ENCODE measurements at places on chromosomes 6 and 20.
A peak's percentile ranks its signal among the peaks of the same experiment; 100 is the strongest.

GRCh38 chr6:161631676-161632194 is 357.9 kb upstream of the AGPAT4 start:
- DNase-seq = peak; percentile 65

DNA sequence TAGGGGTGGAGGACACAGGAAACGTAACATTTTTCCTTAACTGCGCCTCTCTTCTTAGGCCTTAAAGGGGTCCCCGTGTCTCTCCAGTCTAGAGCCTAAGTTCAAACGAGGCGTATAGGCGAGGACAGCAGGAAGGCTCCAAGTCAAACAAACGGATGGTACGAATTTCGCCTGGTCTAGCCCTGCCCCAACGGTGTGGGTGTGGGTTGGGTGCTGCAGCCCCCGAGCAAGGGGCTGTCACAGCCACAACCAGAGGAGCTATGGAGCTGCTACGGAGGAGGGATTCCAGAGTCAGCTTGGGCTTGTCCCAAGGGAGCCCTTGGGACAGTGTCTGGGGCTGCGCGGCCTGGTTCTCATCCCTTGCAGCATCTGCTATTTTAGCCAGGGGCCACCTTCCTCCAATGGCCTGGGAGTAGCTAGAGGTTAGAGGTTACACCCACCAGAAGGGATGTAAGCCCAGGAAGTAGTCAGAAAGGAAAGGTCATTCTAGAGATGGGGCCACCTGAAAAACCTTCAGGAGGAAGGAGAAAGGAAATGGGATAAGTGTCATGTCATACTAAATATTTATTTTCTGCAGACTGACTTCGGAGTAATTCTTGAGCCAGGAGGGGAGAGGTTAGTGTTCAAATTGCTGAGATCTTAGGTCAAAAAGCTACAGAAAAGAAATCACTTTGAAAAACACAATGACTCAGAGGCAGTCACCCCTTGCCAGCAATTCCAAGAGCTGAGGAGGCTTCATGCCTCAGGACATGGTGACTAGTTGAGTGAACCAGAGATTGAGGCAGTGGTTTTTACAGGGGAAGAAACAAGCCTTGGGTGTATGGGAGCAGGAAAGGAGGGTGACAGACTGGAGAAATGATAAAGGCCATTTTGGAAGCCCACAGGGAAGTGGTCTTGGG is 21.7 kb downstream of the VPS52 start:
- peak; percentile 69 for DNase-seq

- DNase-seq = no peak
These were observed 16.0 kb downstream of the DSE start for GRCh38 chr6:116386581-116387299.

- DNase-seq = no peak
These were observed 1618.1 kb downstream of the GRIK2 start for GRCh38 chr6:103011605-103012004.

DNA sequence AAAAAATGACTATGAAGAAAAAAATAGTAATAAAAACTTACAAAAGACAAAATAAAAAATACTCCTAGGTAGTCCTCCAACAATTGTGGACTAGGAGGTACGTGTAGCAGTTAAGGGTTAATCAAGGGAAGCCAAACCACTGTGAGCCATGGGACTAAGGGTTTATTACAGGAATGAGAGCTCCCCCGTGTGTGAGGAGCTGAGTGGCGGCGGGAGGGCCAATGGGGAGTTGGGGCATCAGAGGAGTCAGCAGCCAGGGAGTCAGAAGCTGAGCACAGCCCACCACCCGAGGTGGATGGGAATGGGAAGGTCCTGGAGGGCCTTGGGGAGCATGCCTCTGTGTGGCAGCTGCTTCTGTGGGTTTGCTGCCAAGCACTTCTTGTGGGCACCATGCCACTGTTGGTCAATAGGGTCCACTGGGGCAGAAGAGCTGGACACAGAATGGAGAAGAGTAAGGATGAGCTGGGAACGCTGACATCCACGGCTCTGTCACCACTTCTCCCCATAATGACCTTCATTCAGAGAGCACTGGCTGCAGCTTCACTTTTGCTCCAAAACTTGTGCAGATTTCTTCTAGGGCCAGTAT is 373.3 kb downstream of the CDKAL1 start:
- no peak for DNase-seq

DNA sequence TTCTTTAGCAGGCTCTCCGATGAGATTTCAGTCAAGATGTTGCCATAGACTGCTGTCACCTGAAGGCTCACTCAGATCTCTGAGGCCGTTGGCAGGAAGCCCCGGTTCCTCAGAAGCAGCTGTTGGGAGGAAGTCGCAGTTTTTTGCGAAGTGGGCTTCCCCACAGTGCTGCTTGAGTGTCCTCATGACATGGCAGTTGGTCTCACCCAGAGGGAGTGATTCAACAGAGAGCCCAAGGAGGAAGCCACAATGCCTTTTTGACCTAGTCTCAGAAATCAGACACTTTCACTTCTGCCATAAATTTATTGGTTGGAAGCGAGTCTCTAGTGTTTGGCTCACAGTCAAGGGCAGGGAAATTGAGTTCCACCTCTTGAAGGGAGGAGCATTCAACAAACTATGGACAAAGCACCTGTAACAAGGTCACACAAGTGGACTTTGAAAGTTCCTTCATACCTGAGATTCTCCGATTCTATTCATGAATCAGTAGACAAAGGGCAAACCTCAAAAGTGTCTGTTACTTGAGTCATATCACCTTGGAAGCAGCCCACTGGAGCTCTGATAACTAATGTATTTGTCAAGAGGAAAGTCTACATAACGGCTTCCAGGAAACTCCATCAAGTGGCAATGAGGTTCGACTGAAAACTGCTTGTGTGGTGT is 208.3 kb downstream of the TASP1 start:
- DNase-seq = no peak

DNA sequence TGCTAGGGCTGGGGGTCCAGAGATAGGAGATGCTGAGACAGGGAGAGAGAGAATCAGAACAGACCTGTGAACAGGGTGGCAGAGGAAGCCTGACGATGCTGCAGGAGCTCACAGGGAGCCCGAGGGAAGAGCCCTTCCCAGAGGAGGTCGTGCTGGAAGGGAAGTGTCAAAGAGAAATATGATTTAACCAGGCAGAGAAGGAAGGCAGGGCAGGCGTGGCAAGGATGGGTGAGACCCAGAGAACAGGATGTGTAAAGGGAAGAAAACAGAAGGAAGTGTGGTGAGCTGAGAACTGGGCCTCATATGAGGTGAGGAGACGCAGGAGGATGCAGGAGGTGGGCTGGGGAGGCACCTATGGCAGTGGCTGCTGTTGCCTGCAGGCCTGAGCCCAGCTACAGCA is 105.6 kb downstream of the ZDHHC14 start:
- no peak for DNase-seq

DNA sequence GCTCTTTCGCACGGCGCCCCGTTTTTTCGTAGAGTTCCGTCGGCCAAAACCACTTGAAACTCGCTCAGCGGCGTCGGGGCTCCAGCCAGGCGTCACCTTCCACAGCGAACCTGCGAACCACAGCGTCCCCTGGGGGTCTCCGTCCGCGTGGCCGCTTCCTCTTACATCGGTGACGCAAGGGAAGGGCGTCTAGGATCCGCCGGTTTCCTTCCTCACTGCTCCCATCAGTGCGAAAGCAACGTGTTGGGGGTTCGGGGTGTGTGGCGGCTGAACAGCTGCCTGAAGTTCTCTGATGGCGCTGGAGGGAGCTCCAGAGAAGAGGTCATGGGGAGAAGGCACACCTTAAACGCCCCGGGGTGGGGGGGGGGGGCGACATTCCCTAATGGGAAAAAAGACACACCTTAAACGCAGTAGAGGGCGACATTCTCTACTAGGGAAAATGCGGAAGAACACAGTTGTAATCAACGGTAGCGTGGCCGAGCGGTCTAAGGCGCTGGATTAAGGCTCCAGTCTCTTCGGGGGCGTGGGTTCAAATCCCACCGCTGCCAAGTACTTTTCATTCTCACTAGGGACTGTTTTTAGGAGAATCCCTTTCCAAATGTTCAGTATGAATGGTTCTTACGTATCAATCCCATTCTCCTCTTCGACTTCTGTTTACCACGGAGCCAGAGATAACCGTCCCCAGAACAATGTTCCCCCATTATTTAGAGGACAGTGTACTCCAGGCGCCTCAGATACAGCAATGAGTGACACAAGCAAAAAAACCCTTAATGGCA is 16.4 kb downstream of the ZNF311 start:
- DNase-seq = peak; percentile 61

- DNase-seq = peak; percentile 81
These were observed 23.5 kb downstream of the CARMIL1 start for GRCh38 chr6:25302677-25303128.

DNA sequence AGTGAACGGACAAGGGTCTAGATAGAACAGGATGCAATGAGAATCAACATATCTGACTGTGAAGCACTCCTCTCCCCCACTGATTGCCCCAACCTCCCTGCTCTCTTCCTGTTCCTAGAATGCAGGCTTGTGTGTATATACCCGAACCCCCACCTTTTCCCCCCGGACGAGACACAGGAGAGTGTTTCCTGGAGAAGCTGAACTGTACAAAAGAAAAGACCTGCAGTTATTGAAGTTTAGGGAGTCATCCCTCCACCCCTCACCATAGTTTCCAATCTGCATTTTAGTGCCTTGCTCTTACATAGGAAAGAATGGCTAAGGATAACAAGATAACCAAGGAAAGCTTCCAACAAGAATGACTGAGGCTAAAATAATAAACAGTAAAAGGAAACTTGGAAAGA is 55.5 kb upstream of the PDE10A start:
- no peak for DNase-seq

- no peak for DNase-seq
These were observed 301.7 kb downstream of the FOXA2 start for GRCh38 chr20:22282696-22283095.

- DNase-seq = no peak
These were observed 367.2 kb downstream of the SMOC2 start for GRCh38 chr6:168808232-168808631.

Data from AG20443 (cell line).